ENCODE measurements at places on chromosomes 12 and 14. TPM values are rescaled to one million over a fixed set of nuclear protein-coding genes. Genes with fewer than 3 reads are reported as not detected.

The AMDHD1 gene
- total RNA-seq = 2.3 TPM

The SERPINA5 gene
- not detected for total RNA-seq

The COL2A1 gene
- not detected for total RNA-seq

The AKAP3 gene
- total RNA-seq = 6.2 TPM

The PMCH gene
- not detected for total RNA-seq

- no peak for DNase-seq
- no peaks in the 10 kb centered on the region for H3K4me1 ChIP-seq
- H3K4me3 ChIP-seq = no peak overlapping the region
- no peak overlapping the region for H3K27ac ChIP-seq
- H3K27me3 ChIP-seq = no peaks in the 10 kb centered on the region
Observed at GRCh38 chr12:25017336-25017735, 68.4 kb upstream of the BCAT1 start.

DNA sequence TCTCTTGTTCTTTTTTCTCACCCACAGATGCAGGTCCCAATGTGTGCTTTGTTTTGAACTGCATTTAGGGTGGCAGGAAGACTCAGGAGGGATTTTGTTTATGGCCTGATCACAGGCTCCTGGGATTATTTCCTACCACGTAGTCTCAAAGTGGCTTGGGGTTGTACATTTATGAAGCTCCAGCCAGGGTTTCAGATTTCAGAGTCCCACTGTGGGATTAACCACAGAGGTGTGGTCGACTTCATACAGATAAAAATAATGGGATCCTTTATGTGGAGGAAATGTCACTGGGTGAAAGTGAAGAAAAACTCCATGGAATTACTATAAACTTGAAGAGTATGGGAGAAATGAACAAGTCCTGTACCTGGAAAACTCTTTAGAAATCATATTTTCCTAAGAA, 14.2 kb upstream of the PPP1R1A start:
- no peaks in the 10 kb centered on the region for H3K27me3 ChIP-seq
- no peaks in the 10 kb centered on the region for H3K36me3 ChIP-seq
- H3K4me3 ChIP-seq = no peak overlapping the region
- no peak for DNase-seq
